Activated CD4-positive, alpha-beta memory T cell treated with anti-CD3 and anti-CD28 coated beads, Interleukin-2, amount 10 ng/mL, durations not matched to agents 7 days and 5 days (primary cell): ENCODE measurements at places on chromosomes 6 and 20.

DNA sequence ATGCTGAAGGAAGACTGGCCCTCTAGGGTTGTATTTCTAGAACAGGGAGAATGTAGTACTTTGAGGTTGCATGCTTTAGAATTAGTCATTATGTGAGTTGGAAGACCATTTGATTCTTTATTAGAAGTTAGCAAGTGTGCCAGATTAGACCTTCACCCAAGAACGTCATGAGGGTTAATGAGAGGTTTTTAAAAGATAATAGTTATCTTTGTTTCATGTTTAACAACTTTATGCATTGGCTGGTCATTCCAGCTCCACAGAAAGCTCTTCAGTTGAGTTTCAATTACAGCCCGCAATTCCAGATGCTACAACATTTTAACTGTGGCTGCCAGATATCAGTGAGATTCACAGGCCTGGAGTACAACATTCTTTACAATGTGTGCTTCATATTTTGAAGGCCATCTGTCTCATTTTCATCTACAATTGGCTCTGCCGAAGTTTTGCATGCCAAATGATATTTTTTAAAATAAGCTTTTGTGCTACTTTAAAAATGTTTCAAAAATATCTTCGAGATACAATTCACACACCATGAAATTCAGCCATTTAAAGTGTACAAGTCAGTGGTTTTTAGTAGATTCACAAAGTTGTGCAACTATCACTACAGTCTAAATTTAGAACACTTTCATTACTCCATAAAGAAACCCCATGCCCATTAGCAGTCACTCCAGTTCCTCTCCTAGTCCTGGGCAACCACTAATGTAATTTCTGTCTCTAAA lies 61.1 kb upstream of the FBXO30 start:
- no peak for DNase-seq

DNA sequence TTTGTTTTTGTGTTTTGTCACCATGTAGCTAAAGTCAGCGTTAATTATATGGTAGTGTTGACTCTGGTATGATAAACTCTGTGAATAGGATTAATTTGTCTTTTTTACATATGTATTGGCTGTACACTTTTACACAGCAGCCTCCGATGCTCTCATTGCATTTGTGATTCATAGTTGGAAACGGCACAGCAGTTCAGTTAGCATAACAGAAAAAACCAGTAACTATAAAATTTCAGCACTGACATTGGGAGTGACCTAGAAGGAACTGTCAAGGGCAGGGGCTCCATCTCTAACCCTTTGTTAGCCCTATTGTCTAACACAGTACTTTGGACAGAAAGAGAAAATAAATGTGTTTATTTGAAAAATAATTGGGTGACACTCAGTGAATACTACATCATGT lies 5.6 kb upstream of the BEND6 start:
- no peak for DNase-seq

GRCh38 chr20:38878866-38879265 lies 47.4 kb upstream of the FAM83D start:
- no peak for DNase-seq

- no peak for DNase-seq
These were observed 75.9 kb downstream of the PLCG1 start for GRCh38 chr20:41213150-41213820.

GRCh38 chr6:35729722-35730121 lies 7.1 kb upstream of the ARMC12 start:
- no peak for DNase-seq

DNA sequence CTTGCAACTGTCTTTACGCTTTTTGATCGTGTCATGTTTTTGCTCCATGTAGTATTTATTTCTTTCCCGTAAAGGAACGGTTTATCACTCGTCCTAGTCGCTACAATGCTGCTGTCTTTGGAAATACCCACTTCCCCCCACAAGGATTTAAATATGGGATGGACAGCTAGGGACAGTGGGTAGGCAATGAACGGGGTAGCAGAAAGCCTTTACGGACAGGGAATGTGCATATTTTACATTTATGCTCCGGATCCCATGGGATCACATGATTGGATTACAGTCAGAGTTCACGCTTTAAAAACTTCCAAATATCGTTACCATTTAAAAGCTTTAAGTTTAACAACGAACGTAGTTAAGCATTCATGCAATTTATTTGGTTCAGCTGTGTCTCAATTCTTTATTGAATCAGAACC lies 1.2 kb downstream of the HIVEP1 start:
- no peak for DNase-seq

DNA sequence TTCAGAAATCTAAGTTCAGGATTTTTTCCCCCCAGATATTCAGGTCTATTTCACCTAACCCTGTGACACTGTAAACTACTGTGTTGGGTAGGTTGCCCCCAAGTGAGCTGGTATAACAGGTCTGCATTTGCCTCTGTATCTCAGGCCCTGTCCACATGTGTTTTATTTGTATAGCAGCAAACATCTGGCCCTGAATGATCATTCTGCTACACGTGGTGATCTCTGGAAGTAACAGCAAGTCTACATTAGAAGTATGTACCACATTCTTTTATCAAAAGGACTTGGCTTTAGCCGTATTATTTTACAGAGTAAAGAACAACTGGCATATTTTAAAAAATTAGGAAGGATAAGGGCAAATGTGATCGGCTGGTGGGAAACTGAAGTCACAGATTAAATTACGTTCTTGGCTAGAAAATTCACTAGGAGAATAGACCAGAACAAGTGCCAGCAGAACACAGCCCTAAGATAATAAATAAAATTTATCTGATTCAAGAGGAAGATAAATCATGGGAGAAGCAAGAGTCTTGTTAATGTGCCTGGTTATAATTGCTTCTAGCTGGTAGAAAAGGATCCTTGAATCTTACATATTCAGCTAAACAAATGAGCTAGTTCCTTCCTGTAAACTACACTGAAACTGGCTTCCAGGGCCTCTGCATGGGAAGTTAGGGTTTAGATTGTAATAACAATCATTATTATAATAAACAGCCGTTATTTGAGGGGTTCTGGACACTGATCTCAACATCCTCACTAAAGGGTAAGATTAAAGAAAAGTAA lies 192.1 kb downstream of the SAMD5 start:
- DNase-seq: no peak

DNA sequence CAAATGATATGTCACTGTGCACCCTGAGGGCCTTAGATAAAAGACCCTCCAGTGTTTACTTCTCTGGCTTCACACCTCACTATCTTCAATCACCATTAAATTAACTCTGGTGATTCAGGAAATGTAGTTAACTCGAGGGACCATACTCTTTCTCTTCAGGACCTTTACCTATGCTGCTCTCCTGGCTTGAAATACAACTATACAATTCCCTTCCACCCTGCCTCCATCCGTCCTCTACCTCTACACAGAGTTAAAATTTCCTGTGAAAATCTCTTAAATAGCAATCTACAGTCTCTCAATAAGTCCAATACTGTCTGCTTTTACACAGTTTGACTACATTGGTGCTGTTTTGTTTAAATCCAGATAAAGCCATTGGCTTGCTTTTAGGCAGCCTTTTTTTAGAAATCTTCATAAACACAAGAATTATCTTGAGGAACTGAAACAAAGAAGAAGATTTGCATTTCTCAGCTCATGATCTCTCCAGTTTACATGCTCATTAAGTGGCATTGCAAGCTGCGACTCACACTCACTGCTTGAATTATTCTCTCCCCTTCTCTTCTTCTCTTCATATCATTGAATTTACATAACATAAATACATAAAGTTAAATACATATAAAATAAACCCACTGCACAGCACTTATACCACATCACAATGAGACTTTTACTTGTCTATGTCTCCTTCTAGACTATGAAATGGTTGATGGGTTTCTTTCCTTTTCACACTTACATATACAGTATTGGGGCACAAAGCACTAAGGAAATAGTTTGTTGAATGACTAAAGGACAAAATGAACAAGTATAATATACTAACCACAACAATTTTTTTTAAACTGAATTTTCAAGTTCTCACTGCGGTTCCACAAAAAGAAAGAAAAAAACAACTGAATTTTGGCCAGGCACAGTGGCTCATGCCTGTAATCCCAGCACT lies 239.0 kb upstream of the KCNQ5 start:
- no peak for DNase-seq

DNA sequence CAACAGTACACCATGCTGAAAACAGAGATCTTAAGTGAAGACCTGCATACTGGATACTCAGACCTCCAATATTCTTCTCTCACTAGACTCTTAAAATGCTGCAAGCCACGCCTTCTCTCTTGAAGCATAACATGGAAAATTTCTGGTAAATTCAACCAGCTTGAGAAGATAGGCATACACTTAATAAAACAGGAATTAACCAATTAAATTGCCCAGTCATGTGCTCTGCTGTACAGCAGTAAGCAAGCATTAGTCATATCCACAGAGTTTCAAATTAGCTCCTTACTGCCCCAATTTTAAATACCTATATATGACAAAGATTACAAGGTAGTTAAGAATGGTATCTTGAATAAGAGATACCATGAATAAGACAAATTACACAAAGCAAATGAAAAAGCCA lies 53.8 kb downstream of the C6orf58 start:
- no peak for DNase-seq

DNA sequence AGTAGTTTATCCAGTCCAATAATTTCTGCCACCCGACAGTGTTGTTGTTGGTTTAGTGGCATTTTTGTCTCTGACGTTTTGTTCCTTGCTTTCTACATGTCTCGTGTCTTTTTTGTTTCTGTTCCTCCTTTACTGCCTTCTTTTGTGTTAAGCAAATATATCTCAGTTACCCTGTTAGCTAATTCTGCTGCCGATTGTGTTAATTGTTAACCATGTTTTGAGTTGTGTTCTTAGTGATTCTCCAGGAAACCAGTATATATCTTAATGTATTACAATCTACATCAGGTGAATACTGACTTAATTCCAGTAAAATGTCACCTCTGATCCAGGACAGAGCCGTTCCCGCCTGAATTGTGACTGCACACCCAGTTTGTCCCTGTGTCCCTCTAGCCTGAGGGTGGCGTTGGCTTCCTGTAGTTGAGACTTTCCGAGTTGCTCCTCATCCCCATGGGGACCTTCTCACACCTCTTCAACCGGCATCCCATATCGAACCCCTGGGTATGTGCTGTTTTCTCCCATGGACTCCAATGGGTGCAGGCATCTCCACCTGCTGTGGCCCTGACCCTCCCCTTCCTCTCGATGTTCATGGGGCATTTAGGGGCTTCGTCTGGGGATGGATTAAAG lies 35.8 kb upstream of the BHLHE23 start:
- DNase-seq: no peak

DNA sequence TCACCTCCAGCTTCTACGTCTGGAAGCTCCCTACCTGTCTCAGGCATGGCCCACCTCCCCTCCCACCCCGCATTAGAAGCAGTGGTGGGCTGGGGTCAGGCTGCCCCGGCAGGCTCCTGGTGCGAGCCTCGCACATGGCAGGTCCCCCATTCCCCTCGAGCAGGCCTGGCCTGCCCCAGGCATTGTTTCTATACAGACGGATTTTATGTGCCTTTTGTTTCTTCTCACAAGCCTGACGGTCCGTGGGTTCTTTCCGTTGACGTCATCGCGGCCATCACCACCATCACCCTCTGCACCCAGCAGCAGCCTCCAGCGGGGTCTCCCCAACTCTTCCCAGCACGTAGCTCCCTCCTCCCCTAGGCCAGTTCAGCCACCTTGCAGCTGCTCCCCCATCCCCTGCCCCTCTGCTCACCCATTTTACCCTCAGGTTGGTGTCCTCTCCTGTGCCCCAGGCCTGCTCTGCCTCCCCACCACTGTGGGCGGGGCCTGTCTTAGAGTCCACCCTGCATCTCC lies 4.6 kb downstream of the CST7 start:
- DNase-seq: no peak

DNA sequence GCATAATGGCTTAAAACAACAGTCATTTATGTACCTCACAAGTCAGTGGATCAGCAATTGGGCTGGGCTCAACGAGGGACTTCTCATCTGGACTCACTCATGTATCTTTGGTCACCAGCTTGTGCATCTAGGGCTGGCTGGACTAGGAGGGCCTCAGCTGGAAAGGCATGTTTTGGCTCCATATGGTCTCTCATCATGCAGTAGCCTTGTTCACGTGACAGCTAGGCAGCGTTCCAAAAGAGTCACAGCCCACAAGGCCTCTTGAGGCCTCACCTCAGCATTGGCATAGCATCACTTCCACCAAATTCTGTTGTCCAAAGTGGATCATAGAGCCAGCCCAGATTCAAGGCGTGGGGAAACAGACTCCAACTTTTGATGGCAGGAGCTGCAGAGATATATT lies 110.1 kb downstream of the MAFB start:
- no peak for DNase-seq

GRCh38 chr20:36845288-36845971 lies 30.5 kb upstream of the TLDC2 start:
- no peak for DNase-seq

- no peak for DNase-seq
These were observed 1371.5 kb downstream of the EPHA7 start for GRCh38 chr6:92047860-92048259.

DNA sequence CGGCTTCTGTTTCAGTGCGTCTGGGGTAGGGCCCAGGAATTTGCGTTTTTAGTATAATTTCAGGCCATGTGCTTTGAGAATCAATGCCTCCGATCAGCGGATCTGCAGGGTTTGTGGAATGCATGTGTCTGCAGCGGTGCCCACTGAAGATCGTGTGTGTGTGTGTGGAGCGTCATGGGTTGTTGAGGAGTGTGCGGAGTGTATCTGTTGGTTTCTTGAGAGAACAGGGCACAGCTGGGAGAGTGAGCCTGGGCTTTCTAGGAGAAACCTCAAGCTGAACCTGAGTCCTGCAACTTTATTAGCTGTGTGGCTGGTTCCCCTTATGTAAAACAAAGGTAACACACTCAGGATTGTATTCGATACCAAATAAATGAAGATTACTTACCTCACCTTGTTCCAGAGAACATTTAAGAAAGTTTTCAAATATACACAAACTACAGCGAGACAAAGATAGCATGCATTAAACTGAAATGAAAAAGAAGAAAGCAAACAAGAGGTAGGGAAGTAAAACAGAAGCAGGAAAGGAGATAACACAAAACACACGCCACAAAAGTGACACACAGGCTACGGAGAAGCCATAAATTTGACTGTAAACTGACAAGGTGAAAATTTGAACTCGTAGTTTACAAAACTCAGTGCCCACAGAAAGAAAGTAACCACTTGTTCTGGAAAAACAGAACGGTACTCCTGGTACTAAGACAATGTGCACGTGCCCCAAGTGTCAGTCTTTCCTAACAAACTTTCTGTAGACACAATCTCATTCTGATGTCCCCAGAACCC lies 28.8 kb downstream of the PDE10A start:
- no peak for DNase-seq

GRCh38 chr6:3928111-3928510 lies 78.9 kb downstream of the FAM50B start:
- DNase-seq: no peak

DNA sequence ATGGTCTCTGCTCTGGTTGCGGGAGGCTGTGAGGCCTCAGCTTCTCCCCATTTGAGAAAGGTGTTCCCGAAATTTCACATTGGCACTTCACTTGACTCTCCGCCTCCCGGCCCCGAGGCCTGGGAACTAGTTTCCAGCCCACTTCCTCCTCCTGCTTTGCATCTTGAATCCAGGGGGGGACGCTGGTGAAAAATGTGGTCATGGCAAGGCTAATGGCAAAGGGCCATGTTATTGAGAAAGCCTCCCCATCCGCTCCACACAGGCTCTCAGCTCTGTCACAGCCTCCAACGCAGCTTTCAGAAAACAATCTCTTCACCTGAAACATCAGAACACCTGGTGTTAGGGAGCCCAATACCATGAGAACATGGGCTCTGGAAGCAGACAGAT lies 5.6 kb downstream of the PLAGL2 start:
- DNase-seq: no peak

GRCh38 chr6:75666592-75666991 lies 64.9 kb downstream of the SENP6 start:
- DNase-seq: no peak
